ENCODE measurements at places on chromosomes 2 and 18.

DNA sequence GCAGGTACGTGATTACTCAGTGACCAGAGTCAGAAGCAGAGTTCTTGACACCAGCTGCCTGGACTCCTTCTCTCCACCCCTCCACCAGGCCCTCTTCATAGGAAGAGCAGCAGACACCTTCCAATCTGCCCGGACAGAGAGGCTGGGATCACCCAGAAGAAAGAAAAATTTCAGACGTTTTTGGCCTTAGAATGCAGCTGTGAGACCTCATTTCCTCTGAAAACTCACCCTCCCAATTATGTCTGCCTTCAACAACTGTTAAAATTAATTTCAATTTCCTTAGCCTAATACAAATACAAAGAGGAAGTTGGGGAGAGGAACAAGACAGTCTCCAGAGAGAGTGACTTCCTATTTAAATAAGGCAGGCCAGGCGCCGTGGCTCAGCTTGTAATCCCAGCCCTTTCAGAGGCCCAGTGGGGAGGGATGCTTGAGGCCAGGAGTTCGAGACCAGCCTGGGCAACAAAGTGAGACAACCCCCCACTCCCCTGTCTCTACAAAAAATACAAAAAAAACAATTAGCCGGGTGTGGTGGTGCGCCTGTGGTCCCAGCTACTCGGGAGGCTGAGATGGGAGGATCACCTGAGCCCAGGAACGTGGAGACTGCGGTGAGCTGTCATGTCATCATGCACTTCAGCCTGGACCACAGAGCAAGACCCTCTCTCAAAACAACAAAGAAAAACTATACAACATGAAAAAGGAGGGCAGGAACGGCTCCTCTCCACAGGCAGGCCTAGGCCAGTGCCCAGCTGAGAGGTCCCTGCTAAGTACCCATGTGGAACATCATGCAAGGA, 1.6 kb downstream of the SLC66A2 start:
- DNase-seq, result peak; percentile 17

DNA sequence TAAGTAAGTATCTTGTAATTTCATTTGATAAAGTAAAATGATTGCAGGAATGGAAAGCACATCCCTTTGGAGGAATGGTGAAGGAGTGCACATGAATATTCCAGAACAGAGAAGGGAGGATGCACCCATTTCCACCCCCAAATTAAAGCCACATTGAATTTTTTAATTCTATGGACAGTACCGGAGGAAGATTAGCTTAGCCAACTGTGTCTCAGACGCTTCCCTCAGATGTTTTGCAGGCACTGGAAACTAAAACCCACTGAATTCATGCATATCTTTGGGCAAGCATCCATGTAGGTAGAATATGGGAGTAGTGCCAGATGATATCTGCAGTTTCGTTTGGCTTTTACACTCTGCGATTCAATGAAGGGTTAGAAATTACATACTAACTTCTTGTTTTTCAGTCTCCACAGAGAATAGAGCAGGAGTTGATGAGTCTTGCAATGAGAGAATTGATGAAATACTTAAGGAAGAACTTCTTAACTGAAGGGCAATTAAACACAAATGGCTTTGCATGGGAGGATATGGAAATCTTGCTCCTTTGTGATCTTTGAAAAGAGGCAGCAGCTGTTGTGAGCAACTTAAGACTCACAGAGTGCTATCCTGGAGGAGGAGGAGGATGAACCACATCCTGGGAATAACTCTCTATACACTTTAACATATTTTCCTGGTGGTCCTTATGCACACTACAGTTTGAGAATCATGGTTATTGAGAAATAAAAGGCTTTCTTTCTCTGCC, 71.7 kb upstream of the MYO3B start:
- no peak for DNase-seq

DNA sequence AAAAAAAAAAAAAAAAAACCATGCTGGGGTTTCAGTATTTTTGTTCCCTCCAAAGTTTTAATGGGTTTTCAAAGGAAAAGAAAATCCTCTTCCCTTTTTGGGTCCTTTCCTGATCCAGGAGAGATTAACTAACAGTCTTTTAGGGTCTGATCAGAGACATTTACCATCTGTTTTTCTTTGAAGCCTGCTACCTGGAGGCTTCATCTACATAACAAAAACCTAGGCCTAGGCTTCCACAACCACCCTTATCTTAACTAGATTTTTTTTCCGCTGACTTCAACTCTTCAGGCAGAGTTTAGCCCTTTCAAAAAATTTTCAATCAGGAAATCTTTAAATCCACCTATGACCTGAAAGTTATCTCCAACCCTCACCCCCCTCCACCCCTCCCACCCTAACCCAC, 154.7 kb downstream of the MBD2 start:
- DNase-seq, result no peak

DNA sequence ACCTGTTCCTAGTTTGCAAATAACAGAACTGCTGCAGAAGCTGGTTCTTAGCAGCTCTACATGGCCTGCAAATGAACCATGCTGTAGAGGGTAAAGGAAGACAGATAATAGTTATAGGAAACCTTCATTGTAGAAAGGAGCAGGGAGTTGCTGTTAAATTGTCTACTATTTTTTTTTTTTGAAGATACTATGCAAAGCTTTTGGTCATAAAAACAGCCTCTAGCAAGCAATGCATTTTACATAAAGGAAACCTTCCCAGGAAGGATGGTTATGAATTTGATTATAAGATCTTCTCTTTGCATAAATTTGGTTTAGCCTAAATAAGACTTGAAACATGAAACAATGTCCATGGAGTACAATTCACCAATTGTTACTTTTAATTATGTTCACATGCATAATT, 793.4 kb downstream of the SLC4A3 start:
- no peak for DNase-seq

- no peak for DNase-seq
These were observed 113.5 kb downstream of the NEB start for GRCh38 chr2:151620761-151621160.

DNA sequence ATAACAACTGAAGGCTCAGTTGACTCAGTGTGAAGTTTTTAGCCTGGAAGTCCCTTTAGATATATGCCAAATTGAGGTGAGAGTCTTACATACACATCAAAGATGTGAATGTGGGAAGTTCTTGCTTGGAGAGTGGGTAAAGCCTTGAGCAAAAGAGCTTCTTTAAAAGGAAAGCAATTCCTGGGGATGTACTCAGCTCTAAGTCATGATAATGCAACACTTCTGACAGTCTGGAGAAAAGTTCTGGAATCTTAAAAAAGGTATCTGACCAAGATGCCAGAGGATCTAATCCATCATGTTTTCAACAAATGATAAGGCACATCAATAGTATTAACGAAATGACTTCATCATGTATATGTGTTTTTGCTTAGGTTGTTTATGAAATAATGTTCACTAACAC, 351.2 kb downstream of the CDH19 start:
- no peak for DNase-seq

DNA sequence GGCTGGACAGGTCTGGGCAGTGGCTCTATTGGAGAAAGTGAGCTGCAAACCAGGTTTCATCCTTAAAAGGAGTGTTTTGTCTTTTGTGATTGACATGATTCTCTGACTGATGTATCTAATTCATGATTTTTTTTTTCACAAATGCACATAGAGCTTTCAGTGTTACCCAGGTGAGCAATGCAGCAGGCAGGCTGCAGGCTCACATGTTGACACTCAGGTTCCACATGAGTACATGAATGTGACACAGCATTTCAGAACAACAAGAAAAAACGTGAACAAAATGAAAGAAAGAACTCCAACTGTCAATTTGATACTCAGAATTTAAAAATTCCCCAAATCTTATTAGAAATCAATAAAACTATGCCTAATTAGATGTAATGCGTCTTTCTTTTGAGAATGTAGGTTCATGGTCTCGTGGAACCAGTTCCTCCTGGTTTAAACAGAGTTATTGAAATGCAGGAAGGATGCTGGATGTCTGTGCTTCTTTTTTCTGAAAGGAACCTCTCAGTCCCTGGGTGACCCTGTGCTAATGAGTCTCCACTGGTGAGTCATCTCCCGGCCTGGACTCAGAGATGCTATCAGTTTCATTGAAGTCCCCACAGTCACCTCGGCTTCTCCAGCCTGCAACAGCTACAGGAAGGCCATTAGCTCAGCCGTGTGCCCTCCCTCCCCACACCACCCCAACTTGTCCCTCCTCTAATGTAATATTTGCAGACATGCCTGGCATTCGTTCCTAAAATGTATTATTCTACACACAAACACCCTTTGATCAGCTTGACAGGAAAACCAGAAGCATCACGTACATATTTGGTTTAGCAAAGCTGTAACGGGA, 430.4 kb downstream of the LPIN1 start:
- DNase-seq, result no peak

DNA sequence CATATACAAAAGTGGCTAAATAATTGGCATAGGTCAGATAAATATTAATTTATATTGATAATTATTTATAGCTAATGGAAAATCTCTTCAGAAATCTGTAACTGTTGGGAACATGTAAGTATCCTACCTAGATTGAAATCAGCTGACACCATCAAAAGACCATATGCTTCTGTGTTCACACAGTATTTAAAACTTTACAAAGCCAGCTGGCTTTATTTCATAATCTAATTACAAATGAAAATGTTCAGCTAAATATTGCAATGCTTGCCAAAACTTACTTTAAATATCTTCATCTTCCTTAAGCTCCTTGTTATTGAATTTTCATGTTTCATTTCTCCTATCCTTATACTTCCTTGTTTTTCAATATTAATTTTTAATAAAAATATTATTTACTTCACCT, 190.9 kb upstream of the DOK6 start:
- DNase-seq, result no peak

DNA sequence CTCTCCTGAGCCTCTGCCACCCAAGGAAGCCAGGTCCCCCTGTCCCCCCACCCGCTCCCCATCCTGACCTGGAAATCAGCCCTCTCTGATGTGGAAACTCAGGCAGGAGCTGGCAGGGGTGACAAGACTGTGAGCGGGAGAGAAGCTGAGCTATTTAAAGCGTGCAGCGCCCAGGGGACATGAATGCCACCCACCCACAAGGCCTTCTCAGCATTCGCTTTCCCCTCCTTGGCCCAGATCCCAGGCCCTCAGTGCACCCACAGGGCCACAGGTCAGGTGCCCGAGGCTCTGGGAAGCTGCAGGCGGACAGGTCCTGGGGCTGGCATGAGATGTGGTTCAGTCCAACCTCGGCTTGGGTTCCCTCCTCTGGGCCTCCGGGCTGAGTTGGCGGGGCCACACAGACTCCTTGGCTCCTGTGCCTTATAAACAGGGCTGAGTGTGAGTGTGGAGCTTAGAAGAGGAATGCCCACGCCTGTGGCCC, 168.3 kb downstream of the SMAD7 start:
- no peak for DNase-seq

DNA sequence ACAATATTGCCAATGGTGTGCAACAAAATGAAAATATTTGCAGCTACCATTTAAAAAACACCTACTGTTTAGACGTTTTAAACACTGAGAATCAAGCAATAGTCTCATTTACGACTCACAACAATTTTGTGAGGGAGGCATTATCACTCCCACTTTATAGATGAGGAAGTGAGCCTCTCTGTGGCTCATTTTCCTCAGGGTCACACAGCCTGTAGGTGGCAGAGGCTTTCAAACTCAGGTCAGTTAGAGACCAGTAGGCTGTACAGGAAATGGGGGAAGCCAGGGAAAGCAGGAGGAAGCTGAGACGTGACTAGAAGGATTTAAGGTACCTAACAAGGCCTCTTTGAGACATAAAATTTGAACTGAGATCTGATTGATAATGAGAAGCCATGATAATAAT, 95.0 kb upstream of the ZNF521 start:
- no peak for DNase-seq

DNA sequence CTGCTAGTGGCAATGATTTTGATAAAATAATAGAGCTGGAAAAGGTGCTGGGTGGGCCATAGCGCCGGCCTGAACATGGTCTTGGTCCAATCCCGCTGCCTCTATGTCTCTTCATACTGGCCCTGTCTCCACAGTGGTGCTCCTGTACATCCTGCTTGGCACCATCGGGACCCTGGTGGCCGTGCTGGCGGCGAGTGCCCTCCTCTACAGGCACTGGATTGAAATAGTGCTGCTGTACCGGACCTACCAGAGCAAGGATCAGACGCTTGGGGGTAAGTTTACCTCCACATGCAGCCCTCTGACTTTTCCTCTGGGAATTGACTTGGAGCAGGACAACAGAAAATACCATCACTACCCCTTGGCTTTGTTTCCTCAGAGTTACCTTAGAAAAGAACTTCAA, 24.0 kb downstream of the IL18RAP start:
- DNase-seq, result no peak

GRCh38 chr2:189327879-189328847, 113.1 kb upstream of the WDR75 start:
- DNase-seq, result no peak

GRCh38 chr2:199462347-199462955, 4.7 kb upstream of the SATB2 start:
- no peak for DNase-seq

DNA sequence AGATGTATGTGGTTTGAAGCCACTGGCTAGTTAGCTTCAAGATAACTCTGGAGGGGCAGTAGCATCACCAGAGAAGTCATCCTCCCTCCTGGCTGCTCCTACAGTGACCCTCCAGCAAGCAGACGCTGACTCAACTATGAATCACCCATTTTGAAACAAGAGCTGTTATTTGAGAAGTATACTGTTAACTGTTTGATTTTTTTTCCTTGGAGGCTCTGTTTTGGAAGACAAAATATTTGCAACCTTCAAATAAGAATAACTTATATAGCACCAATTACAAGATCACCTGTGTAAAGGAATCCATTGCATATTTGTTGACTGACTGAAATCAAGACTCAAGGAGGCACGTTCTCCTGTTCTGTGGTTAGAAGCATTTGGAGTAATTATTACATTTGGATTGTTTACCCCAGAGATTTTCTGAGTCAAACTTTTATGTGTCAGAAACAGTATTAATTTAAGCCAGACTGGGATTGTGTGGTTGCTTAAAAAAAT, 313.8 kb downstream of the MTX2 start:
- no peak for DNase-seq

GRCh38 chr18:67318651-67319050, 197.9 kb downstream of the DSEL start:
- no peak for DNase-seq

DNA sequence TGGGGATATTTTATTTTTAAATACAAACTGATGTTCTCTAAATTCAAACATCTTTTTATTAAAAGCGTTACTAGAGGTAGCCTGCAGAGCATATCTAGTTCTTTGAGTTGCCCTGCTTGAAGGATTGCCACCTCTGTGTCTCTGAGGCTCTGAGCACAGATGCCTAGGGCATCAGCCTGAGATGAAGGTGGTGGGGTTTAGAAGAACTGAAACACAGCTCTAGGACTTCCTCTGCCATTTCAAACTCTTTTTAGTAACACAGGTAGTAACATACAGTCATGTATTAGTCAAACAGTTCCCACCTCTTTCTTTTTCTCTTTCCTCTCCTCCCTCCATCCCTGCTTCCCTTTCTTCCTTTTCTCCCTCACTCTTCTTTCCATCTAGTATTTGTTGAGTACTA, 57.6 kb downstream of the TTC21B start:
- DNase-seq, result no peak

DNA sequence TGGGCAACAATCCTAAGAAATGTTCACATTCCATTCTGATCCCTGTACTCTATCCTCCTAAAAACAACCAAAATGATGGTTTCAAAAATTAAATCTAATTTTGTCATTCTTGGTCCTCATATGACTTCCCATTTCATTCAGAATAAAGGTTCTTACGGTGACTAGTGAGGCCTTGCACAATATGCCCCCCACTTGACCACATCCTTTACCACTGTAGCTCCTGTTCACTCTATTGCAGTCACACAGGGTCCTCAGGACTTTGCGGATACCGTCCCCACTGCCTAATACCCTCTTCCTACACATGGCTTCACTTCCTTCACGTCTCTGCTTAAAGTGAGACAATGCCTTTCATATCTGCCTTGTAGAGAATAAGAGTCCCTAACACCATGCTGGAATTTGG, 1058.7 kb upstream of the KLHL29 start:
- DNase-seq, result no peak
